SK-N-DZ (cell line): ENCODE measurements at places on chromosomes 2 and 18.
A peak's percentile ranks its signal among the peaks of the same experiment; 100 is the strongest.

DNA sequence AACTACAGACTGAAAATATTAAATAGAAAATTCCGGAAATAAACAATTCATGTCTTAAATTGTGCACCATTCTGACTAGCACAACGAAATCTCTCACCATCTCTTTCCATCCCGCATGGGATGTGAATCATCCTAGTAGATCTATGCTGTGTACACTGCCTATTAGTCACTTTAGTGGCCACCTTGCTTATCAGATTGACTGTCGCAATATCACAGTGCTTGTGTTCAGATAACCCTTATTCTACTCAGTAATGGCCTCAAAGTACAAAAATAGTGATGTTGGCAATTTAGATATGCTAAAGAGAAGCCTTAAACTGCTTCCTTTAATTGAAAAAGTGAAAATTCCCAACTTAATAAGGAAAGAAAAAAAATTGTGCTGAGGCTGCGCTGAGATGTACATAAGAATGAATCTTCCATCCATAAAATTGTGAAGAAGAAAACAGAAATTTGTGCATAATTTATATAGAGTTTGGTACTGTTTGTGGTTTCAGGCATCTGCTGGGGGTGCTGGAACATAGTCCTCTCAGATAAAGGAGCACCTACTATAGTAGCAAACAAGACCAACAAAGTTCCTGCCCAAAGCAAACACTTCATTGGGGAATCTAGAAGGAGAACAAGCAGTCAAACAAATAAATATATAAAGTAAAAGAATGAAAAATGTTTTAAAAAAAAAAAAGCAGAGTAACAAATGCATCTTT lies 12.0 kb downstream of the PSMD1 start:
- no peak for DNase-seq

DNA sequence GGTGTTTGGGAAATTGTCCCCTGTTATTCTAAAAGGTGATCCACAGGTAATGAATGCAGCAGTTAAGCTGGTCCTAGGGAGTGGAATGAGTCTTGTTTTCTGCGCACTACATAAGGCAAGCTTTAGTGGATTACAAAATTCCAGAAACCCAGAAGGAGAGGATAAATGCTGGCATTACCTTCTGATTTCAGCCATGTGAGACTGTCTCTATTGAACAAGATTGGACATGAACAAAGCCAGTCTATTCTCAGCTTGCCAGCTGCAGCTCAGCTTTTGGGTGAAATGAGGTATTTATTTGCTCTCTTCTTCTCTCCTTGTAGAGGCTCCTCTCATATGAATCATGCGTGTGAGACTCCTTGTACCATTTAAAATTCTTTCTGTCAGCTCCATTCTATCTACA lies 944.9 kb downstream of the CNTNAP5 start:
- DNase-seq = no peak

DNA sequence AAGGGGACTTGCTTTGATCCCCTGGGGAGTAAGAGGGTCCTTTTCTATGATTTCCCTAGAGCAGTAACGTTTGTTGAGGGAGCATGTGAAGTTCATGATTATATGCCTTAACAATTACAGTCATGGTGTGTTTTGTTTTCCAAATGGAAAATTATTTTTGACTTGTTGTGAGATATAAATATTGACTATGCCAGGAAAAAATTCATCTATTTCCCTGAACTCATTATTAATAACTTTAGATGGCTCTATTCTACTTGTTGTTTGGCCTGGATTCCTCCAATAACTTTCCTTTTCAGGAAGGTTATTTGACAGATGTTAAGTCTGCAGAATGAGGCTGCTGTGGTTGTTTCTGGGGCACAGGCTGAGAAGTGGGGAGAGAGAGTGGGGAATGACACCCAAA lies 72.1 kb upstream of the LMAN1 start:
- no peak for DNase-seq

GRCh38 chr2:203413796-203414195 lies 85.6 kb downstream of the ABI2 start:
- no peak for DNase-seq

DNA sequence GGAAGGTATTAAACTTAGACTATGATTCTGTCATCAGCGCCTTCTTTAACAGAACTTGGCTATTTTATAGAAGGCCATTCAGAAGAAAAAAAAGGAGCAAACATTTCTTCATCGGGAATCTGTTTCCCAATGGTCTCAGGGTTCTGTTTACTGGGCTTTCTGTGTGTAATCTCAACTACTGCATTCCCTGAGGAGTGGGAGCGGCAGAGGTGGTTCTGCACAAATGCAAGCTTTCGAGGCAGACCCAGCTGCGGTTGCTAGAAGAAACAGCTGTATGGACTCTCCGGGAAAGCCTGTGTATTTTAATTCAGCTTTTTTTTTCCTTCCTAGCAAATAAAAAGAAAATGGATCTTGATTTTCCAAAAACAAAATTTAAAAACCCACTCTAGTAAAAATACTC lies 250.7 kb downstream of the NAPG start:
- DNase-seq = no peak

DNA sequence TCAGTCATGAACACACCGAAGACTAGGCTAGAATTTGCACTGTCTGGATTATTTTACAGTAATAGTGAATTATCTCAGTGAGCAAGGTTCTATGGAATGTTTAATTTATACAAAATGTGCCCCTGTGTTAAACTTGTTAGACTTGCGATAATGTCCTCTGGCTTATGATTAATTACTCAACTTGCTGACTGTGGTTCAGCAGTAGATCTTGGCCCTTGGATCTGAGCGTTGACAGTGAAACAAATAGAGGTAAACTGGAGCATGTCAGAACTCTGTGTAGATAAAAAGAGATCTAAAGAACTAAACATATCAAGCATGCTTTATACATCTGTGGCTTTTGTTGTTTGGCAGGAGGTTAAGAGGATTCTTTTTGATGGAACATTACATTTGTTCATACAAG lies 407.6 kb downstream of the DSEL start:
- no peak for DNase-seq

DNA sequence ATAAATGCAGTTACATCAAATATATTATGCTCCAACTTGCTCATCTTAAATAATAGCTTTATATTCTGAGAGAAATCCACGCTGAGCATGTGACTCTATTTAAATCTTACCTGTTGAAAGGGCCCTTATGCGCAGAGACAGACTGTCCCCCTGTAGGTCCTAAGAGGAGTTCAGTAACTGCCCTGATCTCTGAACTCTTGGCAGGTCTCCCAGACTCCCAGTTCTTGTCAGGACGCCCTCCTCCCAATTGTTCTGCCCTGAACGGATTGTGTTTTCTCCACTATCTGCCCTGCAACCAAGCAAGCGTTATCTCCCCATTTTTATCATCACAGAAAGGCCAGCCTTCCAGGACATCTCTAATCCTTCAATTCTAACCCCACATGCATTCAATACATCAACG lies 954.6 kb downstream of the TSN start:
- no peak for DNase-seq

GRCh38 chr18:45441110-45441847 lies 174.0 kb upstream of the SLC14A2 start:
- DNase-seq = no peak

- no peak for DNase-seq
Observed at GRCh38 chr2:118616432-118616831, 231.0 kb downstream of the EN1 start.

- peak; percentile 9 for DNase-seq
Observed at GRCh38 chr18:2104620-2105462, 466.5 kb downstream of the METTL4 start.
